Articular chondrocyte of knee joint (primary cell): ENCODE measurements at places on chromosomes 6 and 20. TPM values are rescaled to one million over a fixed set of nuclear protein-coding genes. Genes with fewer than 3 reads are reported as not detected.

Gene SIRPA
- total RNA-seq = 75.8 and 125 TPM in 2 replicates

Gene LCA5
- 11.5 and 14.6 TPM in 2 replicates for total RNA-seq

Gene HDDC2
- total RNA-seq = 88.7 and 100 TPM in 2 replicates

Gene SLC52A3
- total RNA-seq = not detected in 2 replicates

Gene PDYN
- not detected in 2 replicates for total RNA-seq

Gene SLC32A1
- not detected in 2 replicates for total RNA-seq

Gene PRR18
- 0.13 TPM in 1 of 2 replicates, not detected in the other for total RNA-seq

Gene TUBB1
- not detected in 2 replicates for total RNA-seq

Gene ARMC2
- total RNA-seq = 2.8 and 4.2 TPM in 2 replicates
